ENCODE measurements at places on chromosomes 6 and 20. TPM values are rescaled to one million over a fixed set of nuclear protein-coding genes. Genes with fewer than 3 reads are reported as not detected.

DNA sequence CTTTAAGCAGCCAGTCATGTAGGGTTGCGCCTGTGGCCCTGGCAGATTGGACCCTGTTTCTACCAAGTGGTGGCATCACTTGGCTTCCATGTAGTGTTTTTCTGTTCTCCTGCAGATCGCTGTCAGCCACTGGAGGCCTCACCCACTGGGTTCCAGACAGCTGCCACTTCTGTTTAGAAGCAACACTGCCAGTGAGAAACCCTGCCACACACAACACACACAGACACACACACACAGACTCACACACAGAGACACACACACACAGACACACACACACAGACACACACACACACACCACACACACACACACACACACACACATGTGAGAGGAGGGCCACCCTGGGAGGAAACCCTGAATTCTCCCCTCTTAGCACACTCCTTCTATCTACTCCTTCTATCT is 51.8 kb downstream of the UTRN start:
- DNase-seq = no peak

GRCh38 chr6:136803608-136804007 is 11.3 kb upstream of the MAP3K5 start:
- no peak for DNase-seq

Gene PXDC1
- 69.9 TPM for polyA plus RNA-seq

Gene MYT1
- 0.15 TPM for polyA plus RNA-seq

Gene LGSN
- polyA plus RNA-seq = not detected

All from heart right ventricle (tissue), 16 donors.